ENCODE measurements at places on chromosomes 16 and 17.

DNA sequence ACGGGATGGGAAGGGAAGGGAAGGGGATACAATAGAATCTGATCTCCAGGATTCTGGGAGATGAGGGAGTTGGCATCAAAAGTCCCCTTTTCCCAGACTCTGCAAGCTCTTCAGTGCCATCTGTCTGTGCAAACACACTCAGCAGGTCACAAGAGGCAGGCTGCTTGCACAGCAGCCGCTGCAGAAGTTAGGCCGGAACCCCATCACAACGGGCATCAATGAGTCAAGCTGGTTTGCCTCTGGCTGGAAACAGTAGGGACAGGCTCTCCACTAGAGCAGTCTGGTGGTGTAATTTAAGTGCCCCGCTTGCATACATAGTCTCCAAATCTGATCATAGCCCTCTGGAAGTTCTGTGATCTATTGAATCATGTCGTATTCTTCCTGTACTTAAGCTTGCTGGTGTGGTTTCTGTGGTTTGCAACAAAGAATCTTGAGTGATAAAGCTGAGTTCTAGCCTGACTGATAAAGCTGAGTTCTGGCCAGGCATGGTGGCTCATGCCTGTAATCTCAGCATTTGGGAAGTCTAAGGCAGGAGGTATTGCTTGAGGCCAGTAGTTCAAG, 33.7 kb upstream of the KDM8 start:
- DNase-seq = peak; percentile 10

GRCh38 chr17:45666046-45666600, 118.0 kb upstream of the CRHR1 start:
- DNase-seq = no peak

DNA sequence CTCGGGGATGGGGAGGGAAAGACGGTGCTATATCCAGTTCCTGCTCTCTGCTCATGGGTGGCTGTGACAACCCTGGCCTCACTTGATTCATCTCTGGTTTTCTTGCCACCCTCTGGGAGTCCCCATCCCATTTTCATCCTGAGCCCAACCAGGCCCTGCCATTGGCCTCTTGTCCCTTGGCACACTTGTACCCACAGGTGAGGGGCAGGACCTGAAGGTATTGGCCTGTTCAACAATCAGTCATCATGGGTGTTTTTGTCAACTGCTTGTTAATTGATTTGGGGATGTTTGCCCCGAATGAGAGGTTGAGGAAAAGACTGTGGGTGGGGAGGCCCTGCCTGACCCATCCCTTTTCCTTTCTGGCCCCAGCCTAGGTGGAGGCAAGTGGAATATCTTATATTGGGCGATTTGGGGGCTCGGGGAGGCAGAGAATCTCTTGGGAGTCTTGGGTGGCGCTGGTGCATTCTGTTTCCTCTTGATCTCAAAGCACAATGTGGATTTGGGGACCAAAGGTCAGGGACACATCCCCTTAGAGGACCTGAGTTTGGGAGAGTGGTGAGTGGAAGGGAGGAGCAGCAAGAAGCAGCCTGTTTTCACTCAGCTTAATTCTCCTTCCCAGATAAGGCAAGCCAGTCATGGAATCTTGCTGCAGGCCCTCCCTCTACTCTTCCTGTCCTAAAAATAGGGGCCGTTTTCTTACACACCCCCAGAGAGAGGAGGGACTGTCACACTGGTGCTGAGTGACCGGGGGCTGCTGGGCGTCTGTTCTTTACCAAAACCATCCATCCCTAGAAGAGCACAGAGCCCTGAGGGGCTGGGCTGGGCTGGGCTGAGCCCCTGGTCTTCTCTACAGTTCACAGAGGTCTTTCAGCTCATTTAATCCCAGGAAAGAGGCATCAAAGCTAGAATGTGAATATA, 4.8 kb upstream of the LASP1NB start:
- DNase-seq = no peak

GRCh38 chr17:36001862-36002603, 680 bp upstream of the CCL15 start:
- no peak for DNase-seq

DNA sequence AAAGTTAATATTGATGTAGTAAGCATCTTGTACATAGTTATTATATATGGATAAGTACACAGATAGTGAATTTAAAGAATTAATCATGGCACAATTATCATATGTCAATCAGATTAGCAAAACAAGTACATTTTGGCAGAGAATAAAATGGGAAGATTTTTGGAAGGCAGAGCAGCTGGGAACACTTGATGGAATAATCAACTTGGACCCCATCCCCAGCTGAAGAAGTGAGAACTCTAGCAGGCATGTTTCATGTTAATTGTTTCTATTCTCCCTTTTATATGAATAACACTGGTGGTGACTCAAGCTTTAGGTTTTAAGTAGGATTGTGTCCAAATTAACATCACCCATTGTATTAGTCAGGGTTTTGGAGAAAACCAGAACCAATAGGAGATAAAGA, 198.7 kb downstream of the KCNJ2 start:
- no peak for DNase-seq

DNA sequence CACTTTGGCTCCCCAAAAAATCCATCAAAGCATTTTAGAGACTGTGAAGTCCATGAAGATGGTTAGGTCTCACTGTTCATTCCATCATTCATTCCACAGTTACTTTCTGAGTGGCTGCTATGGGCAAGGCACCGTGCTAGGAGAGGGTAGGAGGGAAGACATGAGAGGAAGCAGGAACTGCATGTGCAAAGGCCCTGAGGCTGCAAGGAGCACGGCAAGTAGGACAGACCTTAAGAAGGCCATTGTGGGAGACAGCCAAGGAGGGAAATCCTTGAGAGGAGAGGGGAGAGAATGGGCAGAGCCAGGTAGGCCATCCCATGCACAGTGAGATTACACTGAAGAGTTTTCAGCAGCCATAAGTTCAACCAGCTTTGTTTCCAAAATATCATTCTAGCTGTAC, 196.2 kb upstream of the DYNLRB2 start:
- DNase-seq = no peak

GRCh38 chr17:58339755-58340404, 11.3 kb upstream of the TSPOAP1 start:
- DNase-seq = no peak

DNA sequence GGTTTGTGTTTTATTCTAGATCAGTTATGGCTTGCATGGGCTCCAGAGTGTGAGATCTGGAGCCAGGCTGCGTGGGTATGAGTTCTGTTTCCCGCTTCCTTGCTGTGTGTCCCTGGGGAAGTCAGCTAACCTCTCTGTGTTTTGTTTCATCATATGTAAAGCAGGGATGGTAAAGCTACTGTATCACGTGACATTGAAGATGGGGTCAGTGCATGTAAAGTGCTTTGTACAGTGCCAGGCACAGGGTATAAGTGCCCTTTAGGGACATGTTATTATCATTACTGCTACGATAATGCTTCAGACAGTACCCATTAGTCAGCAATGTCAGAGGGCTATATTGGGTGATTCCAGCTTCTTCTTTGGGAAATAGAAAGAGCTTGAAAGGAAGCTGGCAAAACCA, 186.2 kb downstream of the FOXL1 start:
- no peak for DNase-seq

GRCh38 chr17:31830971-31831858, 27.8 kb downstream of the COPRS start:
- no peak for DNase-seq

DNA sequence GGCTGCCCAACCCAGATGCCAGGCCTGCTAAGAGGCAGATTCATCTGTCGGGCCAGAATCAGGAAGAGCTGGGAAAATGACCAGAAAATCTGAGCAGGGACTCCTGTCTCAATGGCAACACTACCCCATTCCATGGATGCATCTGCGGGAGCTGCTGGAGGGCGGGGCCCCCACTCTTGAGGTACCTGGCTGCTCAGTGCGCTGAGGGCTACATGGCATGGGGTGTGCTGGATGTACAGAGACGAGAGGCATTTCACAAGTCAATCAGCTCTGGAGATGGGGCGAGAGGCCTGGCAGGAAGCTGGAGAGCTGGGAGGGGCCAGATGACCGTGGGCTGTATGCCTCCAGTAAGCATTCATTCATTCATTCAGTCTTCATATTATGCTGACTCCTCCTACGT, 6.4 kb downstream of the SDK2 start:
- DNase-seq = no peak

DNA sequence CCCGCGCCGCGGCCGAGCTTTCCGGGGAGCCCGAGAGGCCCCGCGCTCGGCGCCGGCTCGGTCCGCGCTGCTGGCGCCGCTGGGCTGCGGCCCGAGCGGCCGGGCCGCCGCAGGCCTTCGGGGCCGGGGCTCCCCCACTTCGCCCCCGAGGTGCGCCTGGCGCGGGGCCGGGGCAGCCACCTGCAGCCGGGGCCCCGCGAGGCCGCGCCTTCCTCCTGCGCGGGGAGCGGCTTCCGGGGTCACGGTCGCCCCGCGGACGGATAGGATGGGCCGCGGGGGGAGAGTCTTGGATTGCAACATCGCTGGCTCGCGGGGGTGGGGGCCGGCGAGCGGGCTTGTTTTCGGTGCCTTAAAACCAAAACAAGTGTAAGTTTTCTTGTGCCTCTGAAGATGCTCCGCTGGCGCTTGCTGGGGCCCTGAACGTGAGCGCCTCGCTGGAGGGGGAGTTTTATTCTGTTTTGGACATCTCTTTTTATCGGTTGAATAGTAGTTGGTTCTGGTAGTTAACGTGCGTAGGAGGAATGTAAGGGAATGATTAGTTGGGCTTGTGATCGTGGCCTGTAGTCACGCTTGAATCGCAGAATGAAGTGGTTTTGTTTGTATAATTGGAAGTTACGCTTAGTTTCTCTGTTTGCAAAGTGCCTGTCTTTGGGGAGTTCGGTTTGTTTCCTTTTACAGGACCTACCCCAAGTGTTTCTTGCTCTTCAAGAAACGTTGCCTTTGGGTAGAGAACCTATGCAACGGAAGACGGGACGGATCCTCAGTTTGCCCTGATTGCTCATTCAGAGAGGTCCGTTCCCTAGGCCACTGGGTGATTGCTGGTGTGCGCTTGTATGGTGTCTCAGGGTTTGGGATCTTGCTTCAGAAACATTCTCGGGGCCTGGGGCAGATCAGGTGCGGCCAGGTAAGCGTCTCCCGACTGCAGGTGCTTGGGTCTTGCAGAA, 724 bp downstream of the UBE2I start:
- DNase-seq = no peak

DNA sequence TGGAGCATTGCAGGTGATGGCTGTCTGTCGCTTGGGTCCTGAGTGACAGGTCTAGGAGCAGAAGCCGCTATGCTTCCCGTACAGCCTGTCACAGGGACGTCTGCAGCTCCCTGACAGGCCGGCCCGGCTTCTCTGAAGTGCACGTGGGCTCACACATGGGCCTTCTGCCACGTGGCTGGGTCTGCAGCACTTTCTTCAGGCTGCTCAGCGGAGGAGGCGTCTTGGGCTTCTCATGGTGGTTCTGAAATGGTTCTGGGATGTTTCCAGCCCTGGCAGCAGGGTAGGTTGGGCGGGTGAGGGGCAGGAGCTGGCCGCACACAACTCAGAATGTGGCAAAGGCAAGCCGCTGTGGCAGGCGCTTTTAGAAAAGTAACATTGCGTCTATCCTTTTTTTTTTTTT, 80.3 kb upstream of the ZNF750 start:
- no peak for DNase-seq

DNA sequence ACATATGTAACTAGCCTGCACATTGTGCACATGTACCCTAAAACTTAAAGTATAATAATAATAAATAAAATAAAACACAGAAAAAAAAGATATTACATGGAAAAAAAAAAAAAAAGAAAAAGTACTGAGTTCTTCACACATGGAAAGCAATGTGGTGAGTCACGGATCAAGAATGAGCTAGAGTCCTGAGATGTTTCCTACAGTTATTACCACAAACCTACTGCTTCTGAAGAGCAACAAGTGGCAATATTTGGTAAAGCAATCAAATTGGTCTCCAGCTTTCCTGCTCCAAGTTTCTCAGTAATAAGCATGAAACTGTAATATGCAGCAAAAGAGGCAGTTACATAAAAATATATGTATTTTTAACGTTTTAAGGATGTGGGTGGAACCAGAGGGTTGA, 223.3 kb upstream of the SALL1 start:
- DNase-seq = no peak

DNA sequence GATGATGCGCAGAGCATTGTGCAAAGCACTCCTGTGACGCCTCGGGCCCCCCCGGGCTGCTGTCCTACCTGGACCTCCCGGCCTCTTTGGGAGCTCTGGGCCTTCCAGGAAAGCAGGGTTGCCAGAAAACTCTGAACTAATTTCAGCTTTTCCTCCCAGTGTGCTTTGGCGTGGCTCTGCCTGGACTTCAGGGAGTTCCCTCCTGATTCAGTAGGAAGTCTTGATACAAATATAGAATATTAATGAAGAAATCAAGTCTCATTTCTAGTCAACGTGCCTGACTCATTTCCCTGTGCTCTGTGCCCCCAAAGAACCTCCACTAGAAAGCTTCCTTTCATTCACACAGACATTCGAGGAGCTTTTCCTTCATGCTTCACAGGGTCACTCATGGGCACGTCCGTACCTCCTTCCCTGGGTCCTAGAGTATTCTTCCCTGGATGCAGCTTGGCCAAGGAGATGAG, 84.0 kb upstream of the NOL11 start:
- DNase-seq = peak; percentile 40

DNA sequence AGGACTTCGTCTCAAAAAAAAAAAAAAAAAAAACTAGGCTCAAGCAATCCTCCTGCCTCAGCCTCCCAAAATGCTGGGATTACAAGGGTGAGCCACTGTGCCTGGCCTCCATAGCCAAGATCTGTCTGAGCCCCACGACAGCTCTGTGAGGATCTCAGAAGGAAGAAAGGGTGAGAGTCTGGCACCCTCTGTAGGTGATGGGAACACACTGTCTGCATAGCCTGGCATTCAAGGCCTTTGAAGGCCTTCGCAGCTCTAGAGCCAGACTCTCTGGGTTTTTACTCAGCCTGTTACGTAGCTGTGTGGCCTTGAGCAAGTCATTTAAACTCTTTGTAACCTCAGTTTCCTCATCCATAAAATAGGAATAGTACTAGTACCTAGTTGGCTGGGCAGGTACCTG, 6.3 kb upstream of the XPO6 start:
- no peak for DNase-seq

DNA sequence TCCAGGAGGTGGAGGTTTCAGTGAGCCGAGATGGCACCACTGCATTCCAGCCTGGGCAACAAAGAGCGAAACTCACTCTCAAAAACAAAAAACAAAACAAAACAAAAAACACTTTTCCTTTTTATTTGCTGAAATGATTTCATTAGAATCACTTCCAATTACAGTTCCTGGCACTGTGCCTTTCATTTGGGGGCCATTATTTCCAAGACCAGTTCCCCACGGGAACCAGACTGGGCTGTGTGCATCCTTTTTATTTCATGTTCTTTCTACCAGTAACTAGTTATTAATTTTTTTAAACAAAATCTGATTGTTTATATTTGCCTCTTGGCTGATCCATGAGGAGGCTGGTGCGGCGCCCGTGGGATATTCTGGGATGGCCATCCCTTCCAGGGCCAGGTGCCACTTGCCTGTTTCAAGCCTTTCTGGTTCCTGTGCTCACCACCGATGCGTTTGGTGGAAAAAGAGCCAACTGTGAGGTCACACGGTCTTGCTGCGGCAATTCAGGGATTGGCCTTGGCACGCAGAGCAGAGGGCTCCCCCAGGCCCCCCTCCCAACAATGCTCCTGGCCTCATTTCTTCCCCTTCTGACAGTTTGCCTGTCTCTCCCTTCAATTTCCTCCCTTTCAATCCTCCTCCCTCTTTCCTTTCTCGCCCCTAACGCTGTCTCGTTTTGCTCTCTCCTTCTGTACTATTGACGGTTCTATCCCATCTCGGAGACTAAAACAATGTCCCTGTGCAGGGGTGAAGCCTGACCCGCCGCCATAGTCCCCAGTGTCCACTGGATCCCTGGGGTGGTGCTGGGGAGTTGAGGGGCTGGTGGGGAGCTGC, 13.4 kb downstream of the UBALD1 start:
- no peak for DNase-seq

Measured in NCI-H526 treated with DMSO at 0.1 percent for 48 hours (cell line).